Stimulated activated naive CD8-positive, alpha-beta T cell treated with anti-CD3 and anti-CD28 coated beads, Interleukin-15, Interleukin-2, amounts not matched to agents 100 U/mL and 50 U/mL, for 24 hours (primary cell): ENCODE measurements at places on chromosomes 1 and 21.

- DNase-seq, result no peak
Observed at GRCh38 chr21:24272521-24272938, 1334.8 kb downstream of the MRPL39 start.

DNA sequence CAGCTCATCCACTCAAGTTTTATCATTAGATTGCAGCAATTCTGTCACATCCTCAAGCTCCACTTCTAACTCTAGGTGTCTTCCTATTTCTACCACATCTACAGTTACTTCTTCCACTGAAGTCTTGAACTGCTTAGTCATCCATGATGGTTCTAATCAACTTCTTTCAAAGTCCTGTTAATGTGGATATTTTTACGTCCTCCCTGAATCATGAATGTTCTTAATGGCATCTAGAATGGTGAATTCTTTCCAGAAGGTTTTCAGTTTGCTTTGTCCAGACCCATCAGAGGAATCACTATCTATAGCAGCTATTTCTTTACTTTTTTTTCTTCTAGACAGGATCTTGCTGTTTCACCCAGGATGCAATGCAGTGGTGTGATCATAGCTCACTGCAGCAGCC, 78.0 kb upstream of the RNPC3 start:
- DNase-seq, result no peak

DNA sequence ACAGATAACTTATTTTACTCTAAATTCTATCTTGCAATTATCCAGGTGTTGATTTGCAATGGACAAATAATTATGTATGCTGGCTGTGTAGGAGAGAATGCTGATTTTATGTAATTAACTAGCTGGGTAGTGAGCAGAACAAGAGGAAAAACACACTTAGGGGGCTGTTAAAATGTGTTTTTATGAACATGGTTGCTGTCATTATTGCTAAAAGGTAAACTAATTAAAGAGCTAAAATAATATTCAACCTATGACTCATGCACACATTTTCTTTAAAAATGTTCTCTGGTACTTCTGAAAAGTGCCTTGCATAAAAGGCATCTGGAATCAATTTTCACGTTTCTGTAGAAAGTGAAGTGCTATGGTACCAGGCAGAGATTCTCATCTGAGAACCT, 192.8 kb upstream of the C8B start:
- DNase-seq, result no peak

DNA sequence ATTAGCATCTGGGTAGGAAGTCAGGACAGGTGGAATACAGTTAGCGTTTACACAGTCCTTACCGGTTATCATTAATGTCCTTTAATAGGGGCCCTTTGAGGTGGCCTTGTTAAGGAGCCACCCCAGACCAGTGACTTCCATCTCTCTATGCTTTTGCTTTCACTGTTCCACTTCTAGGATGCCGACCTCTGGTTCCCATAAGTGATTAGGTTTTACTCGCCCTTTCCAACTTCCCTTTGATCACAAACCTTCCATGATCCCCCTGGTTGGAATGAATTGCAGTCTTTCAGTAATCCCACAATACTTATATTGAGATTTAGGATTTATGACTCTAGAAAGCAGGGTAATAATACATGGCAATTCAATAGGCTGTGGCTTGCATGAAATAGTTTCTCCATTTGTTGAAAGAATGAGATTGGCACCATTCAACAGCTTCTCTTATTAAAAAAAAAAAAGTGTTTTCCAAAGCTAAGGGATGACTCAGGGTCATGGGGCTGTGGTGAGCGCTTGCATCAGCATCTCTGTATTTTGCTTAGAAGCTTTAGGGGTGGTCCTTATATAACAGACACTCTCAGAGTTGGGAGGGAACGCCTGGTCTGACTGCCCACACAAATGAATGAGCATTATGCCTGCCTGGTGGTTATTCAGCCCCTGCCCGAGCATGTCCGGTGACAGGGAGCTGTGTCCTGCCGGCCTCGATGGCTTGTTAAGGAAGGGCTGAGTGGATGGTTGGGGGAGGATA, 110.5 kb downstream of the CNIH3 start:
- no peak for DNase-seq

GRCh38 chr1:218865591-218865990, 308.1 kb upstream of the LYPLAL1 start:
- DNase-seq, result no peak

DNA sequence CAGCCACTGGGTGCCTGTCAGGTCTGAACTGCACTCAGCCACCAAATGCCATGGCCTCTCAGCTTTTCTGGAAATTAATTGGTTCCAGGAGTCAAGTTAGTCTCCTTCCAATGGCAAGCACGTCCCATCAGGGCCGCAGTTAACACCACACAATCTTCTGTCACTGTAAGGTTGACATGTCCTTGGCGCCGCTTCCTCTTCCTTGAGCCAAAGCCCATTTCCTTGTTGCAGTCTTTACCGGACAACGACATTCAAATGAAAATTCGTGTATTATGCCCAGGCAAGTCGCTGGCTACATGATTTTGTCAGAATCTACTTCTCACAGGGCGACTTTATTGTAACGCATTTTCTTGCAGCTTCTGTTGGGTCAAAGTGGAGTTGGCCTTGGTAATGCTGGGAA, 430.6 kb upstream of the KAZN start:
- DNase-seq, result no peak

- DNase-seq, result no peak
Observed at GRCh38 chr1:246450611-246451251, 56.3 kb downstream of the SMYD3 start.

GRCh38 chr21:16837321-16837720, 675.5 kb upstream of the CXADR start:
- no peak for DNase-seq

- no peak for DNase-seq
Observed at GRCh38 chr1:46131093-46131492, 1.3 kb downstream of the PIK3R3 start.

DNA sequence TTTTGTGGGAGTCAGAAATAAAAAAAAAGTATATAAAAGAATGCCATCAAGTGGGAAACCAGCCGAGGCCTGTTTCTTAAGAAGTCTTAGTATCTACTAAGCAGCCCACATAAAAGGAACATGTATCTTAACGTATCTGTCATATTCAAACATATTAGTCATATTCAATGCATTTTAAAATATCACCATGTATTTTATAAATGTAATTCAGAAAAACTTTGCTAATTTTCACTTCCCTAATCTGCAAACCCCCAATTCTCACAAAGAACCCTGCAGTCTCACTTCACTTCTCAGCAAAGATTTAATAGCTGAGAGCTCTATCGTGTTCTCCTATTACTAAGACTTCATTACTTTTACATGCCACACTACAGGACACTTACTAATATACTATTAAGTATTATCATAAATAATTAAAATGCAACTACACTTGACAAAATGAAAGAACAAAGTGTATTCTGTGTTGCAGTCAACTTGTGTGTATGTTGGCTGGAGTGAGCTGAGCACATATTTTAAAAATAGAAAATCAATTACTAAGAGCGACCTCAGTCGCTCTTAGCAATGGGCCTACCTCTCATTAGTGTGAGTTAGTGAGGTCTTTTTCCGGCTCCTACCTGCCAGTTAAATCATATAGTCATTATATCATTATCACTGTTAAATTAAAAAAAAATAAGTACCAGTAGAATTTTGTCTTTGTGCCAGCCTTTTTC, 484.3 kb downstream of the LMO4 start:
- DNase-seq, result no peak

DNA sequence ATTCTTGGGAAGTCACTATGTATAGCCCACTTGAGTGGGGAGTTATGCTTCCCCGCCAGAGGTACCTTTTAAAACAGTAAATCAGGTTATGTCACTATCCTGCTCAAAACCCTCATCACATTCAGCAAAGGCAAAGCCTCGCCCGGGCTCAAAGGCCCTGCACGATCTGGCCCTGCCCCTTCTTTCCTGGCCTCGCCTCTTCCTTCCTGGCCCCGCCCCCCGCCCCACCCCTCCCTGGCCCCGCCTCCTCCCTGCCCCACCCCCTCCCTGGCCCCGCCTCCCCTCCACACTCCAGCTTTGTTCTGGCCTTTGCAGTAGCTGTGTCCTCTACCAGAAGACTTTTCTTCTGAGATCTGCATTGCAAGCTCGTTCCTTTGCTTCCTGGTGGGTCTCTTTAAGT, 6.6 kb downstream of the LDLRAD2 start:
- DNase-seq, result peak; percentile 39

- DNase-seq, result no peak
Observed at GRCh38 chr1:245700631-245701030, 545.8 kb downstream of the KIF26B start.

DNA sequence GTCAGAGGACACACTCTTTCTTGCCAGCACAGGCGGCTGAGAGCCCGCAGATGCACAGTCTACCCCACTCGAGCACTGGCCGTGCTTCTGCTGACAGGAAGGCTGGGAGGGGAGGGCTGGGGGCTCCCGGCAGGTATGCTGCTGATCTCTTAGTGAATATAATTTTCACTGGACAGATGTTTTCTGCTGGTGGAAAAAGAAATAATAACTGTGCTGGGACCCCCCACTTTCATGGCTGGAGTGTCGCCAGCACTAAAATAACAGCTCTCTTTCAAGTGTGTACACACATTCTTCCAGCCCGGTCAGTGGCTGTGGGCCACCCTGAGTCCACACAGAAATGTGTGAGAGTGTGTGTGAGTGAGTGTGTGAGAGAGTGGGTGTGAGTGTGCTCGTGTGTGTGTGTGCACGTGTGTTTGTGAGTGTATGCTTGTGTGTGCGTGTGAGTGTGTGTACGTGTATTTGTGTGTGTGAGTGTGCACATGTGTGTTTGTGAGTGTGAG, 167.7 kb upstream of the USP24 start:
- DNase-seq, result no peak

DNA sequence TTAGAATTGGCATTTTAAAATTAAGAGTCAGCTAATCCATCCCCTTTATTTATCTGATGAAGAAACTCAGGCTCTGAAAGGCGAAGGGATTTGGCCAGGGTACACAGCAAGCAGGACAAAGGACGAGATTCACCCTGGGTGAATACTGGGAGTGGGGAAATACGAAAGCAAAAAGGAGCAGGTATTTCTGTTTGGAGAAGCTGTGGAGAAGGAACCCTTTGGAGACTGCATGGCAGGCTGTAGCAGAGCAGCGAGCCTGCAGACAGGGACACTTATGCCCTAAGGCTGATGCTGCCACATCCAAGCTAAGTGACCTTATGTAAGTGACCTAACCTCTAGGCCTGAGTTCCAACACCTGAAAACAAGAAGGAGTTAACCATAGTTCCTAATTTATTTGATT, 207.2 kb upstream of the C1orf87 start:
- no peak for DNase-seq

DNA sequence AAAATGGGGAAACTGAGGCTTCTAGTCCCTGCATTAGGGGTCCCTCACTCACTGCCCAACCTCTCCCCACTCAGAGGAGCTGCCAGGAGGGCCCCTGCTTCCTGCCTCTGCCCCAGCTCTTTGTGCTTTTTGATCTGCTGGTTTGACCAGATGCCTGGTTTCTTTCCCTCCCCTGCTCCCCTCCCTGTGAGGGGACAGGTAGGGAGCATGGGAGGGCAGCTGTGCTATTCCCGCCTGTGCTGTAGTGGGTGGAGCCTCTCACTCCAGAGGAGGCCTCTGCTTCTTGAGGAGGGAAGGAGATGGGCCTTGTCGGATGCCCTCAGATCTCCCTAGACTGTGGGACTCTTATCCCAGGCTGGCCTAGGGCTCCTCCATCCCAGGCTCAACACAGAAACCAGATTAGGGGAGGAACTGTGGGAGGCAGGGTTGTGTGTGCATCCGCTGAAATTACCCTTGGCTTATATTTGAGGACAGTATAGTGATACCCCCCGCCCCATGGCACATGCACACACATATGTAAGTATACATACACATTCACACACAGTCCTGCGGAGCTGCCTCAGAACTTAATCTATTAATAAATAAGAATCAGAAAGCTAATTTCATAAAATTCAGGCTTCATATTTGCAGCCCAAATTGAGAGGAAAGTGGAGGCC, 4.6 kb downstream of the BOLA1 start:
- no peak for DNase-seq

DNA sequence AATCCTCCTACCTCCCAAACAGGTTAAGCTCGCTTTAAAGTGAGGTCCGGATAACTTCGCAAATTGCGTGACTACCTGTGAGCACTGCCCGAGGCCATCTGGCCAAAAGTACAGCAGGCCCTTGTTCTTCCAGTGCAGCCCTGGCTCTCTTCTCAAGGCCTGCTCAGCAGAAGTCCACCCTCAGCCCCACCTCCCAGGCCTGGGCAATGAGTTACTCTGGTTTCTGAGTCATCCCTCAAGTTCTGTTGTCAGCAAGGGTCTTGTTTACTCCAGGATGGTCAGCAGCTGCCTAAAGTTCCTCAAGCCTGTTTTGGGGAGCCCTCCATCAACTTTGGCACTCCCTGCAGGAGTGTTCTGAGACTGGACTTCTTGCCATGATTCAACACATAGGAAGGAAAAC, 101.7 kb downstream of the BCAR3 start:
- no peak for DNase-seq

GRCh38 chr1:93999840-94000415, 90.7 kb upstream of the GCLM start:
- DNase-seq, result no peak

GRCh38 chr1:3166206-3166918, 97.4 kb downstream of the PRDM16 start:
- no peak for DNase-seq

DNA sequence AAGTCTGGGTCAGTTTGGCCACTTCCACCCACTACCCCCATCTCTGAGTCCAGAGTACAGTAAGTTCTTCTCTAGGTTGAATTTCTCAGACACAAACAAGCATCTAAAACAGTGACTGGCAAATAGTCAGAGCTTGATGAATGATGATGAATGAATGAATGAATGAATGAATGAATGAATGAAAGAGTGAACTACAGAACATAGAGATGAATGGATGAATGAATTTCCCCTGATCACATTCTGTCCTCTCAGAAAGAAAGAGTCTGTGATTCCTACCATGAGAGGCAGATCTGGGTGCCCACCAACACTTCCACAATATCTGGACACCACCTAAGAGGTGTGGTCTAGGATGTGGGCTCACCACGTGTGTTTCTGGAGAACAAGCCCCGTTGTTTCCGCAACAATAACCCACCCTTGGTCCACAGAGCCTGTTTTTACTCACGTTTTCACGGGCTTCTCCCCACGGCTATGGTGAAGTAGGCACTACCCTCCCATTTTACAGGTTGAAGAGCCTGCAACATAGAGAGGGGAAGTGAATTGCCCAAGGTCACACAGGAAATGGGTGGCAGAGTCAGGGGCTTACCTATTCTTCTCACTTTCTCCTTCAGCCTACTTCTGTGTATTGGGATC, 40.2 kb upstream of the IFFO2 start:
- DNase-seq, result no peak

DNA sequence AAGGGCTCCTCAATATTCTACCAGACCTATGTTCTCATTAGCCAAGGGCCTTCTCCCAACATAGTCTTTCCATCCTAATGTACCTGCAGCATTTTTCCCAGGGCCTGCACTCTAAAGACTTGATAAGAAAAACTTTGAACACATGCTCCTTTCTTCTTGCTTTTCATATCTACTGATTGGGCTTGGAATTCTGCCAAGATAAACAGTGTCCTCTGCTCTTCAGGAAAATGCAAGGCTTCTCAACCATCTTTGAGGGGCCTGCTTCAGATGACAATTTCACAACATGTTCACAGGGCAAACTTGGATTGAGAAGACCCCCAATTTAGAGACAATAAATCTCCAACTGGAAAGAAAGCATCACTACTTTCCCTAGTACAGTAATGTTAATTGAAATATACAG, 25.8 kb upstream of the PPT1 start:
- DNase-seq, result no peak

- no peak for DNase-seq
Observed at GRCh38 chr1:22953057-22953739, 19.5 kb downstream of the LACTBL1 start.
